ENCODE measurements at places on chromosomes 2 and 18. TPM values are rescaled to one million over a fixed set of nuclear protein-coding genes. Genes with fewer than 3 reads are reported as not detected.

FAM228A gene
- total RNA-seq: not detected

SLC9A4 gene
- total RNA-seq: not detected

ANO7 gene
- total RNA-seq: 0.68 TPM

ANKRD12 gene
- total RNA-seq: 12.5 TPM

DPP10 gene
- total RNA-seq: not detected

NFATC1 gene
- total RNA-seq: 16.1 TPM

PDIA6 gene
- 316 TPM for total RNA-seq

SKOR2 gene
- total RNA-seq: not detected

GBX2 gene
- total RNA-seq: 5.3 TPM

DHX57 gene
- 19.5 TPM for total RNA-seq

ANKRD23 gene
- total RNA-seq: 1.6 TPM

CERKL gene
- not detected for total RNA-seq

CCDC178 gene
- total RNA-seq: 1.2 TPM

SCN7A gene
- not detected for total RNA-seq

ZSWIM2 gene
- total RNA-seq: not detected

LDLRAD4 gene
- total RNA-seq: 2.2 TPM

GULP1 gene
- 15.9 TPM for total RNA-seq

CPO gene
- 0.48 TPM for total RNA-seq

GRCh38 chr2:149223472-149224095, 106.8 kb upstream of the LYPD6 start:
- no peak for DNase-seq

- no peak for DNase-seq
These were observed 425.5 kb downstream of the TSN start for GRCh38 chr2:122180972-122181371.

GRCh38 chr2:96693286-96694200, 46.3 kb downstream of the LMAN2L start:
- no peak for DNase-seq

DNA sequence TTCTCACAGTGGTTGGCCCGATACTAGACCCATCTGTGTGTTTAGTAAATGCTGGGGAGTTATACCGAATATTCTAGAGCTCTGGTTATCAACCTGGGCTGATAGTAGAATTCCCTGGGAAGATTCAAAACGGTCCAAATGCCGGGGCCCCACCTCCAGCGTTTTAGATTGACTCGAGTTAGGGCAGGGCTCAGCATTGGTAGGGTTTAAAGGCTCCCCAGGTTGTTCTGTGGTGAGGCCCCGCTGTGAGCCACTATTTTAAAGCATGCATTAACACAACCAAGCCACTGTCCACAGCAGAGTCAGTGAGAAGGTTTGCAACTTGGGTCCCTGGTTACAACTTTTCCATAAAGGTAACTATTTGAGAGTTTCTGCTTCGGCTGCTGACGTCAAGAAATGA, 73.6 kb downstream of the DYSF start:
- DNase-seq: no peak

DNA sequence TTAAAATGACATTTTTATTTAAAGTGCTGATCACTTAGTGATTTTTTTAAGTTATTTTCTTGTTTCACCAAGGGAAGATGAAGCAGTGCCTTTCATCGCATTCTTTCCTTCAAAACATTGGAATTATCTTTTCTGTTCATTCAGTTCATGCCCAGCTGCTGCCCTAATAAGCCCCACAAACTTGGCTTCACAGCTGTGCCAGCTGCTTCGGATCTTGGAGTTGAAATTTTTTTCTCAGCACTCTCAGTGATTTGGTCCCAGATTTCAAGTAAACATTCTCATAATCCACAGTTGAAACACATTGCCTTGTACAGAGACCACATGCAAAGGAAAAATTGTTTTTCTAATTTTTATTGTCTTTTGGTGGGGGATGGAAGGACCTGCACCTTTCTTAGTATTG, 353.3 kb upstream of the LRP1B start:
- DNase-seq: no peak

- no peak for DNase-seq
These were observed 206.1 kb upstream of the SETBP1 start for GRCh38 chr18:44474591-44474990.

- DNase-seq: no peak
These were observed 403 bp downstream of the TMEM127 start for GRCh38 chr2:96265349-96265839.

DNA sequence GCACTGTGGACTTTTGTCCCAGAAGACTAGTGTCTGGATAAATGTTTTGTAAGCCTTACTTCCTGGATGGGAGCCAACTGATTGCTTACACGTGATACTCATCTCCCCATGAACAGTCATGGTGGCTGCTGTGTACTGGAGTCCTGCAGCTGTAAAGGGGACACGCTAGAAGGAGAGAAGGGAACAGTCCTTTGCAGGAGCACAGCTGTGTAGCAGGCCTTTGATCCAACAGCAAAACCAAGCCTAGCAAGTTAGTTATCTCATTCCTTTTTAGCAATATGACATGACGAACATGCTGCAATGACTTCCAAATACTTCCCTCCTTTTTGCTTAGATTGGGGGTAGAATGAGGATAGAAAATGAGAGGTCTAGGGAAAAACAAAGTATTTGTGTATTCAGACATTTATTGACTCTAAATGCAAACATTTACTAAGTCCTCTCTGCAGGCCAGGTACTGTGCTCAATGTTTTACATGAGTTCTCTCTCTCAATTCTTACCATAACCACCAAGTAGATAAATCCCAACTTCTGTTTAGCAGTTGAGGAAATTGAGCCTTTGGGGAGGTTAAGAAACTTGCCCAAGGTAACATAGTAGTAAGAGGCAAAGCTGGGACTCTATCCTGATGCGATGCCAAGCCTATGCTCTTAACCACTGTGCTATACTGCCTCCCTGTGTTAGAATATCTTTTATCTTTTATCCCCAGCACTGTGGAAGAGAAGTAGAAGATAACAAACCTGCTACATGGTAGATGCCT, 55.4 kb upstream of the CD28 start:
- DNase-seq: no peak

- no peak for DNase-seq
These were observed 39.9 kb downstream of the CROCC2 start for GRCh38 chr2:240946046-240946445.

GRCh38 chr2:212974692-212975091, 176.7 kb downstream of the IKZF2 start:
- DNase-seq: no peak

GRCh38 chr18:62564044-62564443, 41.2 kb downstream of the ZCCHC2 start:
- DNase-seq: no peak

- DNase-seq: no peak
These were observed 53.1 kb downstream of the TMEM18 start for GRCh38 chr2:624096-624495.

DNA sequence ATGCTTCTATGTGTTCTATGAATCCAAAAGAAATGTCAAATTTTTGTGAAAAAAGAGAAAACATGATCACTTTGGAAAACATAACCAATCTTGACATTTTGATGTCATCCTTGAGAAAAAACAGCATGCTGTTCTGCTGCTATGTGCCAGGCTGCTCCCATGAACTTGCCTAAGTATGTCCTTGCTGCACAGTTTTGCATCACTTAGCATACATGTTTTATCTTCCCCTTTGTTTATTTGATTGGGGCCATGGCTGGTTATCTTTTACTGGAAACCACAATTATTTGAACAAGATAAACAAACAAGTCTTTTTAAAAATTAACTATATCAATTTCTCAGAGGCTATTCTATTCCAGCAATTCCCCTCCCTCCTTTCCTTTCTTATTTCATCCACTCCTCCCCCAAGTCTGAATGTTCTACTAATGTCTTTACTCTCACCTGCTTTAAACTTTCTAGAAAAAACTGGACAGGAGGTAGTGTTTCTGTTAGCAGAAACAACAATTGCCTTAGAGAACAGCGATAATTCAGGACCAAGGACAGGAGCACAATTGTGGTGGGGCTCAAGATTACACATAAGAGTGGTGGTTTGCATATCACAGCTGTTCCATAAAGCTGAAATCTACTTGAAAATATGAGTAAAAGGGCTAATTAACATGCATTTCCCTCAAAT, 6.7 kb downstream of the AOX1 start:
- no peak for DNase-seq

DNA sequence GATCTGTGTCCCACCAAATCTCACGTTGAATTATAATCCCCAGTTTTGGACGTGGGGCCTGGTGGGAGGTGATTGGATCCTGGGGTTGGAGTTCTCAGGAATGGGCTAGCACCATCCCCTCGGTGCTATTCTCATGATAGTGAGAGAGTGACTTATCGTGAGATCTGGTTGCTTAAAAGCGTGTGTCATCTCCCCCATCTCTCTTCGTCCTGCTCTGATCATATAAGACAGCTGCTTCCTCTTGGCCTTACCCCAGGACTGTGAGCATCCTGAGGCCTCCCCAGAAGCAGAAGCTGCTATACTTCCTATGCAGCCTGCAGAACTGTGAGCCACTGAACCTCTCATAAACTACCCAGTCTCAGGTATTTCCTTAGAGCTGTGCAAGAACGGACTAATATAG, 163.7 kb upstream of the NDUFV2 start:
- DNase-seq: no peak

- no peak for DNase-seq
These were observed 66.7 kb downstream of the AAK1 start for GRCh38 chr2:69576880-69577279.

DNA sequence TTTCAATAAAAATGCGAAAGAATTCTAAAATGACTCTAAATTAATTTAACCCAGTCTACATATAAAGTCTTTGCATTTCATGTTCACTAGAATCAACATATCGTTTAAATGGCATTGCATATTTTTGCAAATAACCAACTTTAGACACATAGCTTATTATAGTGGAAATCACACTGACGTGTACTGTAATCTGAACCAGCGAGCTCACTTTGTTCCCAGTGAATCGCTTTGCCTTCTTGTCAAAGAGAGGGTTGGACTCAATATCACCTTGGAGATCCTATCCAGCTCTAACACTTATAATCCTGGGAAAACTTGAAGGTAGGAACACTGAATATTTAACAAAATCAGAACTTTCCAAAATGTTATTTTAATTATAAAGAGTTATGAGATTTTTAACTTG, 108.2 kb downstream of the GALNT1 start:
- DNase-seq: no peak

GRCh38 chr2:226208726-226209125, 590.9 kb downstream of the IRS1 start:
- no peak for DNase-seq

DNA sequence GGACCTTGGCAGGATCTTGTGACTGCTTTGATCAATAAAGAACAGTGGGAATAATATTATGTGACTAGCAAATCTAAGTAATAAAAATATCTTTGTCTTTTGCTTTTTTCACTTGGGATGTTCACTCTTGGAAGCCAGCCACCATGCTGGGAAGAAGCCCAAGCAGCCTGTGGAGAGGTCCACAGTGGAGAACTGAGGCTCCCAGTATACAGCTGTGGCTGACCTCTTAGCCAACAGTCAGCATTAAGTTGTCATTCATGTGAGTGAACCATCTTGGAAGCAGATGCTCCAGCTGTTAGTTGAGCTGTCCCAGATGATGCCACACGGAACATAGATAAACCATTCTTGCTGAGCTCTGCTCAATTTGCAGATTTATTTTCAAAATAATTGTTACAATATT, 160.0 kb downstream of the OSR1 start:
- DNase-seq: no peak

DNA sequence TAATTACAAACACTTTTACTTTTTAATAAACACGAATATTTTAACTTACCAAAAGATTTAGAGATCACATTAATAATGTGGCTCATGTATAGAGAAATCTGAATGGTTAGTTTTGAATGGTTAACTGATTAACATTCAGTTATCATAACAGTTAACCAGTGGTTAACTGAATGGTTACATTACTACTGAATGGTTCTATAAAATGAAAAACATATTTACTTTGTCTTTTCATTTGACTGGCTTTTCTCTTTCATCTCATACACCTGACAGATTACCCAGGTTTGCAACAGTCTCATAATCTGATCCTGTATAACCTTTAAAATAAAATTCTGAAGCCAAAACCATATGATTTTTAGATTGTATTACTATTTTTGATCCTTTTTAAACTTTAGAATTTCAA, 91.9 kb downstream of the EPB41L5 start:
- no peak for DNase-seq

DNA sequence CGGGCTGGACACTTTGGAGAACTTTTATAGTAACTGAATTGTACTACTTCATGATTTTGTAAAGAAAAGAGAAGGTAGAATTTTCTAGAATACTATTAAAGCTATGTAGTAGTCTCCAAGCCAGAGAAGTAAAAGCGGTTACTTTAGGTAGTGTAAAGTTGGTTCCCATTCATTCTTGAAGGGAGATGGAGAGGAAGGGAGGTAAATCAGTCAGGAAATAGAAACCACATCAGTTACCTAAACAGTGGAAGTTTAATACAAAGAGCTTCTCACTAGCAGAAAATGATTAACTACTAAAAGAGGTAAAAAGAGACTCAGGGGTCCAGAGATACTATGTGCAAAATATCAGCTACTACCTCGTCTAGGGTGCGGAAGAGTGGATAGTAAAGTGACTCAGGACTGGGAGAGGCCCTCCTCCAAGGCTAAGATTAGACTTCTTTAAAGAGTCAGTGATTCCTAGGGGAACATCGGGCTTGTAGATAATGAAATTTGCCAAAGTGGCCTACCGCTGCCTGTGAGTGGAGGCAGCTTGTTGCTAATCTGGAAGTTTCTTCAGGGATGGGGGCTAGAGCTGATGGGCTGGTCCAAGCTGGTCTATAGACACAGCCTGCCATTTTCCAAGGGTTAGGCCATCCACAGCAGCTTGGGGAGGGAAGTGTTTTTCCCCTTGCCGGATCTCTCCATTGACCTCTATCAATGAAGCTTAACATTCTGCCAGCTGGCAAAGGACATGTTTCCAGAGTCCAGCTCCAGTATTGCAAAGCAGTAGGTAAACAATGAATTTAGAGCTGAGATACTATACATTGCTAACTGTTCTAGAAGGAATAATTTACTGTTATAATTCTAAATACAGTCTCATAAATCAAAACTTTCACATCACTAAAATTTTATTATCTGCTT, 246.4 kb upstream of the BOD1L2 start:
- DNase-seq: no peak

GRCh38 chr18:3985020-3985419, 470.1 kb downstream of the DLGAP1 start:
- no peak for DNase-seq

GRCh38 chr2:28045676-28046351, 155.3 kb downstream of the BABAM2 start:
- no peak for DNase-seq

- no peak for DNase-seq
These were observed 139.3 kb downstream of the MYCN start for GRCh38 chr2:16079637-16080036.

DNA sequence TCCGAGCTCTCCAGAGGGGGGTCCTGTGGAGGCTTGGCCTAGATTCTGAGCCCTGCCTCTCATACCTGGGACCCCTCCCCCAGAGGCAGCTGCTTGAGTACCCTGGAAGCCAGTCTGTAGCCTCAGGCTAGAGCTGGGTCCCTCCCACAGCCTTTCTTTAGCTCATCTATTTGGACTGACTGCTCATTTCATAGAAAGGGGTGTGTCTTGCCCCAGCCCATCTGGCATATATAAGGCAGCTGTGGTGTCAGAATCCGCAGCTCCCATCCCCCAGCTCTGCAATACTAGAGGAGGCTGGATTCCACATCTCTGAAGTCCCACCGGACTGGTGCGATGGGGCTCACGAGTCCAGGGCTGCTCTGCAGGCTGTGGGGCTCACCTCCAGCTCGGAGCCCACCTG, 26.1 kb downstream of the MPHOSPH10 start:
- DNase-seq: no peak
